ENCODE measurements at places on chromosomes 6 and 20. TPM values are rescaled to one million over a fixed set of nuclear protein-coding genes. Genes with fewer than 3 reads are reported as not detected.

TTBK1 gene
- polyA plus RNA-seq: 0.53 TPM

ADNP gene
- polyA plus RNA-seq: 21.1 TPM

SASH1 gene
- polyA plus RNA-seq: 6.0 TPM

PROKR2 gene
- 9.5 TPM for polyA plus RNA-seq

ISM1 gene
- 0.62 TPM for polyA plus RNA-seq

FAM83C gene
- polyA plus RNA-seq: not detected

RIOK1 gene
- polyA plus RNA-seq: 11.8 TPM

NOL4L gene
- polyA plus RNA-seq: 15.3 TPM

OPN5 gene
- not detected for polyA plus RNA-seq

LY86 gene
- polyA plus RNA-seq: not detected

FOXQ1 gene
- 0.03 TPM for polyA plus RNA-seq

C20orf144 gene
- 0.21 TPM for polyA plus RNA-seq

TMEM200A gene
- 6.2 TPM for polyA plus RNA-seq

DEF6 gene
- 3.3 TPM for polyA plus RNA-seq

OR2J3 gene
- polyA plus RNA-seq: 0.03 TPM

FAM135A gene
- 12.3 TPM for polyA plus RNA-seq

ERMARD gene
- polyA plus RNA-seq: 27.3 TPM

ADGB gene
- polyA plus RNA-seq: not detected

KCNQ5 gene
- 0.36 TPM for polyA plus RNA-seq

DPPA5 gene
- polyA plus RNA-seq: 6.6 TPM

EYA2 gene
- 2.0 TPM for polyA plus RNA-seq

CDH4 gene
- polyA plus RNA-seq: 4.3 TPM

PM20D2 gene
- 2.2 TPM for polyA plus RNA-seq

PI16 gene
- polyA plus RNA-seq: 0.06 TPM

SIRPD gene
- not detected for polyA plus RNA-seq

TPD52L1 gene
- 14.3 TPM for polyA plus RNA-seq

Measured in H1 (cell line).